H7 (cell line): ENCODE measurements at places on chromosomes 3 and 15.

DNA sequence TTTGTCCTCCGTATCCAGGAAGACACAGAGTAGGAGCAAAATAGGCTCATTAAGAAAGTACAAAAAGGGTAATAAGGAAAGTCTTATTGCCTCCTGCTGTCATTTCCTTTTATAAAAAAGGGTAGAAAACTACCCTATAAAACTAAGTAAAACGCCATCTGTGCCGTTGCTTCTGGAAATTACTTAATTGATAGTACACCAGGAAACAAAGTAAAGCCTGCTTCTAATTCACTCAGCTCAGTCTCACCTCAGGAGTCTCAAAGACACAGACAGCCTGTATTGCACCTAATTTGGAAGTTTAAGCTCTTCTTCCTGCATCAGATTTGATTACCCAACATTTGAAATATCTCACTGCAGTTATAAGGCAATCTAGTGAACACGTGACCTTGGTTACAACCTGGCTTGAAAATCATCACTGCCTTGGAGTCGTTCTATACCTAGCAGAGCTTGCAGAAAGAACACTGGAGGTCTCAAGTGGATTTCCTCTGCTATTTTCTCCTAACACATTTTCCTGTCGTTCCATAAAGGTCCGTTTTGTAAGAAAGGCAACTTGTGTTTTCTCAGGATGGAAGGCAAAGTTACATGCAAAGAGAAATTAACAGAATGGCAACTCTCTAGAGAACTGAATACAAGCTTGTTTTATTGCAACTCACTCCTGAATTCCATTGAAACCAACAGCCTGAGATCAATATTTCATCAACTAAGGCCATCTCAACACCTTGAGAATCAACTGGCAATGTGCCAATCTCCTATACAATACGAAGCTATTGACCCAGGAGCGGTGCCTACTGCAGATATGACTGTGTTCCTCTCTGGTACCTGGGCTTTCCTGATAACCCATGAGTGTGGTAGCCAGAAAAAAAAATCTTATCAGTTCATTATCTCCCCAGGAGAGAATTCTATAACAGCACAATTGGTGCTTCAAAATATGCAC is 203.3 kb upstream of the LMCD1 start:
- DNase-seq, result no peak

GRCh38 chr3:168620854-168621253 is 525.1 kb upstream of the GOLIM4 start:
- DNase-seq, result peak; percentile 9

- DNase-seq, result no peak
These were observed 188.4 kb downstream of the CPNE4 start for GRCh38 chr3:131846296-131846924.

GRCh38 chr3:187987187-187987586 is 166.8 kb upstream of the LPP start:
- no peak for DNase-seq

- DNase-seq, result no peak
These were observed 287.6 kb upstream of the ICE2 start for GRCh38 chr15:60766391-60767128.

GRCh38 chr15:95958382-95958781 is 372.1 kb upstream of the NR2F2 start:
- no peak for DNase-seq

- no peak for DNase-seq
These were observed 229.9 kb upstream of the GADL1 start for GRCh38 chr3:31124373-31124772.

DNA sequence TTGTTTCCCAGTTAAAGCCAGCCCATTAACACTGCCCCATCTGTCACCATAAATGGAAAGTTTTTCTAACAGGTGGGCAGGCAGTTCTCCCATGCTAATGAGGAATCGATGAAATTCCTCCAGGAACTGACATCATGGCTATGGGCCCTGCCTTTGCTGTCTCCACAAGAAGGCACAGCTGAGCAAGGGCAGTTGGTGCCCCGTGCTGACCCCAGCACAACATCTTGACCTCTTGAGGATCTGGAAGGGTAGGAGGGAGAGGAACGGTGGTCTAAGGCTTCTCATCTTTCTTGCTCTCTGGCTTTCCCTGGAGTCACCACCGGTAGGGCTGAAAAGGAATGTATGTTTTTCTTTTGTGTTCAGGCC is 46.7 kb downstream of the CHCHD6 start:
- DNase-seq, result no peak

- no peak for DNase-seq
These were observed 21.6 kb downstream of the EMC4 start for GRCh38 chr15:34246276-34246976.

GRCh38 chr3:13420045-13420830 is at the start of gene NUP210:
Gene NUP210 (minus strand): TSS chr3:13420322. CDS start chr3:13420226, 96 bp downstream.
- DNase-seq, result peak; percentile 97
